Activated naive CD8-positive, alpha-beta T cell treated with anti-CD3 and anti-CD28 coated beads, Interleukin-2, amount 10 ng/mL, durations not matched to agents 7 days and 5 days (primary cell): ENCODE measurements at places on chromosomes 4 and X.

- DNase-seq, result no peak
Observed at GRCh38 chr4:16250661-16251365, 24.5 kb upstream of the TAPT1 start.

GRCh38 chr4:189912170-189912569, 28.5 kb upstream of the FRG1 start:
- no peak for DNase-seq

DNA sequence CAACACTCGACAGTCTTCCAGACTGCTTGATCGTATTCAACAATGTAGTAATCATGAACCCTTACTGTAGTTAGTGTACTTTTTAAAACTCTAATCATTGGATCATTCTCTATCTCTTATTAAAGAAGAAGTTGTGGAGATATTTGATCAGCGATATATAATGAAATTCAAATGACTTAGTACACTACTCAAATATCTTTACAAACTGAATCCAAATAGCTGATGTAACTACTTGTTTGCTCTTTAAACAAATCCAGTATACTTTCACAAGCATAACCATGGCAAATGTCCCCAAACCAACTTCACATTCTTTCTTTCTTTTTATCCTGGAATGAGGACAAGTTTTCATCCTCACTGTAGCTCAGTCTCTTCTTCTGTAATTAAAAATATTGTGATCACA, 1569.9 kb upstream of the ADGRL3 start:
- DNase-seq, result no peak

DNA sequence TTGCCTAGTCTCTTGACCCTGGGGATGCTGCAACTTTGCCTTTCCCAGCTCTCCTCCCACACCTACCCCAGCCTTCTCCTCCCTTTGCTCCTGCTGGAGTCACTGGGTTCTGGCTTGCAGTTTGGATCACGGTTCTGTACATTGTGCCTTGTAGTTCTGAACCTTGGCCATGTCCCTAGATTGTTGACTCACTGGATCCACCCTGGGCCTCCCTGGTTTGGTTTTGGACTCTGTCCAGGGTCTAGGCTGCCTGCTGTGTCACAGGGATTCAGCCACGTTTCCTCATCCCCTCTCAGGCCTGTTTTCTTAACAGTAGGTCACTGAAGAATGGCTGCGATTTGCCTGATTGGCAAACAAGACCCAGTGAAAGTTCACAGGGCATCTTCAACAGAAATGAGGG, 11.5 kb upstream of the GABRE start:
- DNase-seq, result no peak

GRCh38 chr4:150970685-150971151, 44.4 kb downstream of the LRBA start:
- DNase-seq, result no peak

DNA sequence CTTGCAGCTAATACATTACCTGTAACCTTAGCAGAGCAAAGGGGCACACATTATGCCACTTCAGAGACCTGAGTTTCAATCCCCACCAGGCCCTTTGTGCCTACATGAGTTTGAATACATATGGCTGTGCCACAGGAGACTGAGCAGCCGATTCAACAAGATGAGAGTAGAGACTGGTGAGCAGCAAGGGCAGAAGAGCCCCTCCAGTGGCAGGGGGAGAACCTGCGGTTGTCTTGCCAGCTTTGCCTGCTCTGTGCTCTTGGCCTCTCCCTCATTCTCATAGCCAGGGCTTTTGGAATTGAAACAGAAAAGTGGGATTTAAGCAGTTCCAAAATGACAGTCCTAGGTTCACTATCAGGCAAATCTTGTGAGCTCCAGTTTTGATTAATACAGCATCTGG, 52.3 kb upstream of the CLNK start:
- DNase-seq, result no peak

DNA sequence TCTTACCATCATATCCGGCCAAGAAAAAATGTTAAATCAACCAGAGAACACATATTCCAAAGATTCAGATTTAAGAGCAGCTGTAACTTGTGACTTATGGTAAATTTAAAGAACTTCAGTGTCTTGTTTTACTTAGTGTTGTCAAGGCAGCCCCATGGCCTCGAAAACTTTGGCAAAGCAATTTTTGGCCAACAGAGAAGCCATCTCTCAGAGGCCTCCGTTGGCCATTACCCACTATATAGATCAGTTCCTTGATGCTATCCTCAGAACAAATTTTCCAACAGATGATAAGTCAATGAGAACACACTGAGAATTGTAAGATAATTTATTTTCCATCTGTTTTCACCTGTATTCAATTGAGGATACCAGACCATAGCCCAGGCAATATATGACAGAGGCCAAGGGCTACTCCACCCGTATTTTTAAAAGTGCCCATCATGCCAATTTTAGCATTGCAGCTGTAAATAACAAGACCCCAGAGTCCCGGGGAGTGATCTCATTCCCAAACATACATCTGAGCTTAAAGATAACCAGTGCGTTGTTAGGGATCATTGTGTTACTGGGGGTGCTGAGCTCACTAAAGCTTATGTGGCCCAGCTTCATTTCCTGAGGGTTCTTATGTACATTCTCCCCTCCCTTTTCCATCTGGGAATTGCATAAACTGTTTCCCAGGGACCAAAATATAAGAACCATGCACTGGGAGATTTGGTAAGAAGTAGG, 50.0 kb upstream of the PDHA1 start:
- no peak for DNase-seq

- no peak for DNase-seq
Observed at GRCh38 chr4:120773641-120774040, 148.9 kb downstream of the PRDM5 start.

DNA sequence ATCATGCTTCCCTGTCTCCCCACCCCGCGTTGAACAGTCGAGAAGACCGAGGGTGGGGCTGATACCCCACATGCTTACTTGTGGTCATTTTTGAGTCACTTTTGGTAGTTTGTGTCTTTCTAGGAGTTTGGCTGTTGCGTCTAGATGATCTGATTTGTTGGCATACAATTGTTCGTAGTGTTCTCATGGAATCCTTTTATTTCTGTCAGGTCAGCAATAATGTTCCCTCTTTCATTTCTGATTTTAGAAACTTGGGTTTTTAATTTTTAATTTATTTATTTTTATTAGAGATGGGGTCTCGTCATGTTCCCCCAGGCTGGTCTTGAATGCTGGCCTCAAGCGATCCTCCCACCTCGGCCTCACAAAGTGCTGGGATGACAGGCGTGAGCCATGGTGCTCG, 30.9 kb downstream of the SH3TC1 start:
- DNase-seq, result no peak

- no peak for DNase-seq
Observed at GRCh38 chr4:56874923-56875322, 32.8 kb upstream of the REST start.

GRCh38 chr4:22739968-22740367, 47.2 kb downstream of the GBA3 start:
- no peak for DNase-seq

DNA sequence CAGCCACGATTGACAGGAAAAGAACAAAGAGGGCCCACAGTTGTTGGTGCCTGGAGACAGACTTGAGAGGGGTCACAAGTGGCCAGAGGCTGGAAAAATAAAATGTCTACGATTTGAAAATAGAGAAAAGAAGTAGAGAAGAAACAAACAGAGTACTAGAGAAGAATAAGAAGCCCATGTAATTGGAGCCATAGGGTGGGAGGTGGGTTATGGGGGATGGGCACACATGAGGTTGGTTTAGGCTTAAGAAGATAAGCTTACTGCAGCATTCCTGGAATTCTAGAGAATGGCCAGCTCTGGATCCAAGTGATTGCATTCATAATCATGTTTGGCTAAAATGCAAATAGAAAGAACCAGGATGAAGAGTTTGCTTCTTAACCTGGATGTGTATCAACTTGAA, 210.7 kb downstream of the MAML3 start:
- DNase-seq, result no peak

- DNase-seq, result no peak
Observed at GRCh38 chr4:186820391-186820891, 96.8 kb upstream of the FAT1 start.

DNA sequence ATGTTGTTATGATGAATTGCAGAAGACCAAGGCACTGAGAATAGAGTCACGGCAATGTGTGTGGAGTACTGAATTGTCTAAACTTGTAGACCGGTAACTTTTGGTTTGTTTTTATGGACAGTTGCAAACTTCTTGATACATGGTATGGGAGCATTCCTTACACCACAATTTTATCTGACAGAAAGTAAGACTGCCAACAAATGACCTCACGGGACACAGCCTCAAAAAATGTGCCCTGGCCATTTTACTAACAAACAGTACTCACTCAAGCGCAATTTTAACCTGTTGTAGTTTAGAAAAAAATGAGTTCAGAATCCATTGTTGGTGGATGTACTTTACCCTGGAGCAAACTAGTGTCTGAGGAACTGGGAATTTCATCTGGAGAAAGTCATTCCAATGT, 321.2 kb downstream of the CAMK2D start:
- no peak for DNase-seq
